NCI-H510A treated with DMSO at 0.1 percent for 48 hours (cell line): ENCODE measurements at places on chromosomes 13 and 19.

GRCh38 chr13:98717256-98717655, 35.2 kb downstream of the SLC15A1 start:
- no peak for DNase-seq

DNA sequence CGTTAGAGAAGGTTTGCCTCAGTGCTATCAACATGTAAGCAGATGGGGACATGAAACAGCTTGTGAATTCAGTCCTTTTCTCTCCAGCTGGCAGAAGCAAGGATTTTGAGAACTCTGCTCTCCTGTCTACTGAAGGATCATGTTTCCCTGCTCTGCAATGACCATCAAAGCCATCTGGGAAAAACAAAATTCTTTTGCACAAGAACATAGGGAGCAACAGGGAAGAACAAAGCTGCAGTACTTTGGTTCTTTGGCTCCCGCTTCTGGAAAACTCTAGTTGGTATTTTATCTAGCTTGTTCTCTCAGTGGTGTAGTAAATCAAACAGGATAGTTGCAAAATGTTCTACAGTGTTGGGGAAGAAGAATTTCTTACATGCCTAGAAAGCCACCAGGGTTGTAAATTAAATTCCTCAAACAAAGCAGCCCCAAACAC, 270.4 kb downstream of the ENOX1 start:
- DNase-seq, result no peak

GRCh38 chr13:30159446-30159839, 147.9 kb downstream of the KATNAL1 start:
- DNase-seq, result no peak

GRCh38 chr19:4284176-4284958, 5.3 kb downstream of the SHD start:
- no peak for DNase-seq

- no peak for DNase-seq
Observed at GRCh38 chr13:43915451-43915850, 35.7 kb downstream of the LACC1 start.

DNA sequence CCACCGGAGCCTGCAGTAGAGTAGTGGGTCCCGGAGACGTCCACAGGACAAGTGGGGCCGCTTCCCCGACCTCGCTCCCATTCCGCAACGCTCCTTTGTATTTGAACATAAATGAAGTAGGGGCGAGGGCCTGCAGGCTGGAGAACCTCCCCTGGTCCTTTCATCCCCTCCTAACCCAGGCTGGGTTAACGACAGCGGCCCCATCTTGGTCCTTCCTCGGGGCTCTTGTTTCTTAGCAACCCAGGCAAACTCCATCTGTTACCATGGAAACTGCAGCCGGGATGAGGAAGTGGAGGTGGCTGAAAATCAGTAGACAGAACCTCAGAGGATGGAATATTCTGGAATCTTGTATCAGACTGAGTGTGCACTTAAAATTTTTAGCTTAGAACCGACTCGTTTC, 132.6 kb upstream of the USP29 start:
- DNase-seq, result no peak
